AML-193 (cell line): ENCODE measurements at places on chromosomes 6 and 20.

GRCh38 chr6:137827977-137828810, 38.9 kb upstream of the TNFAIP3 start:
- DNase-seq: no peak

- peak; percentile 44 for DNase-seq
Observed at GRCh38 chr6:29887330-29887818, 55.0 kb upstream of the HLA-A start.

DNA sequence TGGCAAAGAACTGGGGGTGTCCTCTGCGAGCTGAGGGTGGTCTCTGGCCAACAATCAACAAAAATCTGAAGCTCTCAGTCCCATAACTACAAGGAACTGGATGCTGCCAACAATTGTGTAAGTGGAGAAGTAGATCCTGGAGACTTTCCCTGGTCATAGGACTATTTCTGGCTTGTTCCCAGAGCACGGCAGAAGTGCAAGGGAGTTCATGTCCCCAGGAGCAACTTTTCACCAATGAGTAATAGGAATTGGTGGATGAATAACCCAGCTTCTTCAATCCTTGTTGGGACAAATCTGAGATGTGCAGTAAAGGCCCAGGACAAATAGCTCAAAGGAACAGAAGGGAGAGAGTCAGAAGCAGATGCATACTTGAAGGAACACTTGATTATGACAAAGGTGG, 95.5 kb downstream of the QRSL1 start:
- no peak for DNase-seq

DNA sequence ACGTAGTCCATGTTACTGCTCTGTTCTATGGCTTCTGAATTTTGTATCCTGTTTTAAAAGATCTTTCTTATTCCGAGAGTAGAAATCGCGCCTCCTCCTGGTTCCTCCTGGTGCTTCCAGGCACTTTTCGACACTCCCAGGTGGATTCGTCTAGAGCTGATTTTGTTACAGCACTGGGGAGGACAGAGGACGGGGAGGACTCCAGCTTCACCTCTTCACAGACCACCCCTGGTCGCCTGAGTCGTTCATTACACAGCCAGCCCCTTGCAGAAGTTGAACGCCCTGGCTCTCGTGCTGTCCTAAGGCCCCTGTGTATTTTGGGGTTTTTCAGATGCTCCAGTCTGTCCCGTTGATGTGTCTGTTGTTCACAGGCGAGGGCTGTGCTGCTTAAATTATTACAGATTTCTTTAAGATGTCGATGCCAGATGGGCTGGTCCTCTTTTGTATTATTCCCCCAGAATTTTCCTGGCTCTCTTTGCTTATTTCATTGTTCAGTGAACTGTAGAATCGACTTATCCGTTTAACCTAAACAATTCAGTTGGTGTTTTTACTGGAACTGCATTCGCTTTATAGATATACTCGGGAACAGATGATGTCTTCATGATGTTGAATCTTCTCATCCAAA, 30.5 kb downstream of the COL20A1 start:
- no peak for DNase-seq

DNA sequence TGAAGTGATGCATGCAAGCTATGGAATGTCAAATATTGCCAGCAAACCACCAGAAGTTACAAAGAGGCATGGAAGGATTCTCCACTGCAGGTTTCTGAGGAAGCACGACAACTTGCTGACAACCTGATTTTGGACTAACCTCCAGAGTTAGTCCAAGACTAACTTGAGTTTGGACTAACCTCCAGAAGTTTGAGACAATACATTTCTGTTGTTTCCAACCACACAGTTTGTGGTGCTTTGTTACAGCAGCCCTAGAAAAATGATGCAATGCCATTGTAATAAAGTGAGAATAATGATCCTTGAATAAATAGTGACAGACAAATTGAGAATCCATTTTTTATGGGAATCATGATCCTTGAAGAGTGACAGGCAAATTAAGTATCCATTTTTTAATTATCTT, 169.9 kb upstream of the HDDC2 start:
- DNase-seq: no peak

- no peak for DNase-seq
Observed at GRCh38 chr6:100209323-100210136, 215.5 kb upstream of the MCHR2 start.

- DNase-seq: no peak
Observed at GRCh38 chr20:32514760-32515159, 70.4 kb downstream of the NOL4L start.

DNA sequence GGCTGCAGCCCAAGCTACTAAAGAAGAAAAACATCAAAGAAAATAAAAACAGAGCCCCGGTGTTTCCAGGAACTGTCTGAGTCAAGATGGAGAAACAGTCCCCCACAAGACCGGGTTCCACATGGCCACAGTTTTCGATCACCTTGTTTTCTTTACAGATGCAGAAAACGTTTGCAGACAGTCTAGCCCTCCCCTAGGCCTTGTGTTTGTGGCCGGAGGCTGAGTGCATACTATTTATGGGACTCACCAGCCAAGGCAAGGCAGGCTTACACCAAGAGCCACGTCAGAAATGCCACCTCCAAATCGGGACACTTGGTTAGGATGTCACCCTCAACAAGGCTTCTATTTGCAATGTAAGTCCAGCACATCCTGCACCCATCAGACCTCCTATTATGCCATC, 97.3 kb downstream of the BMP7 start:
- no peak for DNase-seq

- DNase-seq: peak; percentile 70
Observed at GRCh38 chr20:63740627-63741353, 1.2 kb downstream of the SLC2A4RG start.

GRCh38 chr6:4358414-4359107, 223.2 kb upstream of the ECI2 start:
- no peak for DNase-seq

DNA sequence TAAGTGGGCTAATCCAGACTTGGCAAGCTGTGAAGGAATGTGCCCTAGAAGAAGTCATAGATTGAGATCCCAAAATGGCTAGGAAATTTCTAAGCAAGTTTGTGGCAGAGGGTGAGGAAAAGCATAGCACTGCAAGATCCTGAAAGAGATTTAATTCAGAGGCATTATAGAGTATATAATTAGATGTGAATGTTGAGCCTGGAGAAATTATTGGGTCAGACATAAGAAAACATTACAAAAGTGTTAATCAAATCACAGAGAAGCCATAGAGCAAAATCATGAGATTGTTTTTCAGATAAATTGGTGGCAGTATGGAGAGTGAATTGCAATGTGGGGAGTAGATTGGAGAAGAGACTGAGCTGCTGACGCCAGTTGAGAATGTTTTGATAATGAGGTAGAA, 90.0 kb downstream of the CD2AP start:
- DNase-seq: no peak

- DNase-seq: no peak
Observed at GRCh38 chr6:15832841-15833240, 170.0 kb upstream of the DTNBP1 start.

DNA sequence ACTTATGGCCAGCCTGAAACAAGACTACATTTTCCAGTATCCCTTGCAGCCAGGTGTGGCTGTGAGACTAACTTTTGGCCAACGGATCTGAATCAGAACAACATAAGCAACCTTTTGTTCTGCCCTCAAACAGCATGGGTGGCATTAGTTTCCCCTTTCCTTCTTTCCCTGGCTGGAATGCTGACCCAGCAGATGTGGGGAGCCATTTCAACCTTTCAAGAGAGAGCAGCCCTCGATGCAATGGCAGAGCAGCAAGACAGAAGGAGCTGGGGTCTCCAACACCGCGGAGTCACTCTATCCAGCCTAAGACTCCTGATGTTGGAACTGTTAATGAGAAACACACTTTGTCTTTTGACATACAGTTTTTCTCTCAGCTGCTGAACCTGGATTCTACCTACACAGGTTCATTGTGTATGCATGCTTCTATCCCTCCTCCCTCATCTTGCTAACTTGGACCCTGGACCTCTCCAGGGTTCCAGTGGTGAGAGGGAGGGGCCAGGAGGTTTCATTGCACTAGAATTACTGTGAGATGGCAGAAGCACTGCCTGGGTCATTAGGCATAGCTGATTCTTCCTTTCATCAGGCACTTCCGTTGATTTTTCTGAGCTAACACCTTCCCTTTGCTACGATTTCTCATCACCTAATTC, 28.8 kb upstream of the DDR1 start:
- DNase-seq: no peak

DNA sequence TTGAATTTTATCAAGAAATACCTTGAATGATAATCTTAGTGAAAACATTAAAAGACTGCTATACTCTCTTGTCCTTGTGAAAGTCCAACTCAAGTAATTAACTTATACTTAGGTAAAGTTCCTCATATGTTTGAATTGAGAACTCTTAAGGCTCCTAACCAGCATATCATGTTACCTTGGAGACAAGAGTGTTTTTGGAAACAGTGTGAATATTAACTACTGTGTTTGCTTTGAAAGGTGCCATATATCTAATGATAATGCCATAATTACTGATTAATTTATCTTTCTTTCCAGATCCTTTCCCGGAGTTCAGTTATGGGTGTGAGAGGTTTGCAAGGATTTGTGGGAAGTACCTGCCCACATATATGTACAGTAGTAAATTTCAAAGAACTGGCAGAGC, 10.5 kb downstream of the FAM120B start:
- no peak for DNase-seq

GRCh38 chr20:1900321-1900801, 5.2 kb downstream of the SIRPA start:
- peak; percentile 34 for DNase-seq

GRCh38 chr6:110687326-110687725, 127.9 kb downstream of the CDK19 start:
- DNase-seq: no peak

DNA sequence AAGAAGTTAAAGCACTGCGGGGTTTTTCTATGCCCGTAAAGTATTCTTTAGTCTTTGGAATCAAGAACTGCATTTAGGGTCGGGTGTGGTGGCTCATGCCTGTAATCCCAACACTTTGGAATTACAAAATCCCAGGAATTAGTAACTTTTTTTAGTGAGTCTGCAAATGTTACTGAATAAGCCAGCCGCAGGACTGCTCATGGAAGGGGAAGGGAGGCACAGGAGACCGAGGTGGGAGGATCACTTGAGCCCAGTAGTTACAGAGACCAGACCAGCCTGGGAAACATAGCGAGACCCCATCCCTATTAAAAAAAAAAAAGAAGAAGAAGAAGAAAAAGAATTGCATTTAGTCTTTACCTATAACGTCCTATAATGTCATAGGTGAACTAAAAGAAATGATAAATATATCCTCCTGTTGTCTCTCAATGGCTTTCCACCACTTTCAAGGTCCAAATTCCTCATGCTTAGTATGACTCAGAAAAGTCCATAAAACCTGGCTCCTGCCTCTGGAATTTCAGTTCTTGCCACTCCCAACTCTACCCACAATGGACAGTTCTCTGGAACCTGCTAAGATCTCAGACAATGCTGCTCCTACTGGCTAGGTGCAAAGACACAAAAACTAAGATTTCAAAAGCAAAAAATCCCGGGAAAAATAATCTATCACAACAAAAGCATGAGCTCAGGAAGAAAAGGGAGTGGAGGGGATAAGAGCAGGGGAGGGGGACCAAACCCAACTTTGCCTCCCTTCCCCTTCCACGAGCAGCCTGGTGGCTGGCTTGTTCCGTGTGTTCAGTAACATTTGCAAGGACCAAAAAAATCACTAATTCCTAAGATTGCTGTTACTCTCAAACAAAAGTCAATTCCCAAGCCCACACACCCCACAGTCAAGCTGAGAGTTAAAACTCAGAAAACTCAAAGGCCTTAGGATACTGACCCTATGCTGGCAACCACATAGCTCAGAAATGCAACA, 39.0 kb downstream of the B4GALT5 start:
- no peak for DNase-seq

GRCh38 chr6:19994909-19995308, 157.7 kb downstream of the ID4 start:
- no peak for DNase-seq

- DNase-seq: peak; percentile 52
Observed at GRCh38 chr6:123316733-123317323, 319.9 kb downstream of the TRDN start.

DNA sequence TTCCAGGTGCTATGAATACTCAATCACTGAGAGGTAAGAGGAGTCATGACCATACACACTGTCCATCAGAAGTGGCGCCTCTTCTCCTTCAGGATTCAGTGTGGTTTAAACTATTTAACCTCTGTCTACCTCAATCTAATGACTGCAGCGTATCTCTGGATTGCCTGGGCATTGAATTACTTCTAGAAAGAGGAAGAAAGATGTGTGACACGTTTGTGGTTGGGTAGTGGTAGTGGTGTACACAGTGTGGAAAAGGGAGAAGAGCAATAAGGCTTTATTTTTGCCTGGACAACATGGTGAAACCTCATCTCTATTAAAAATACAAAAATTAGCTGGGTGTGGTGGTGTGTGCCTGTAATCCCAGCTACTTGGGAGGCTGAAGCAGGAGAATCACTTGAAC, 38.0 kb upstream of the ECHDC1 start:
- peak; percentile 61 for DNase-seq

DNA sequence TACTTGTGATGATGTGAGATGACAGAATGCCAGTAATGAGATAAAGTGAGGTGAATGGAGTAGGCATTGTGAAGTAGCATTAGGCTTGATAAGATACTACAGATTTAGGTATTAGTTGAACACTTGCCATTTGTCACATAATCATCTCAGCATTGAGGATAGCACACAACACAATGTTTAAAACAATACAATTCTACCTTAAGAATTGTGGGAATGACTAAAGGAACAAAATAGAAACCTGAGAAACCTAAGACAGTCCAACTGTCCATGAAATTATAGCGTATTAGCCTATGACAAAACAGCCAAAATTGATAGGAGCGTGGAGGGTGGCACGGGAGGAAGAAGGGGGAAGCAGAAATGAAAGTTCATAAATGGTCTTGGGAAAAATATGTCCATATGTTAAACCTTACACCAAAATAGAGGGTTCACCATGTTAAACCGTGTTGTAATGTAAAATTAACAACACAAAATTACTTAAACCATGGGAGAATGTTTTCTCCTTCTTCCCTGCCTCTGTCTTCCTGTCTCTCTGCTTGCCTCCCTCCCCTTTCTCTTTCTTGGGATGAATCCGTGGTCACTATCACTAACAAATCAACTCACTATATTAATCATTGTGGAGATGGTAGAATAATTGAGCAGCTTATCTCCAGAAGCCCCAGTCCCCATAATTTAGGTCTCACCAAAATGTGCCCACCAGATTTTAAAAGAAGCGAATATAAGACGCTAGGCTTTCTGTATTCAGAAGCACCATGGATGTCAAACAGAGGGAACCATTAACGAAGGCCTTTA, 33.0 kb upstream of the HFE start:
- DNase-seq: peak; percentile 74

- DNase-seq: peak; percentile 47
Observed at GRCh38 chr6:73969971-73970970, 274.3 kb downstream of the CD109 start.

GRCh38 chr20:50272030-50272723, 81.5 kb downstream of the CEBPB start:
- DNase-seq: peak; percentile 11

GRCh38 chr20:35122756-35123405, 24.3 kb downstream of the EDEM2 start:
- no peak for DNase-seq

- no peak for DNase-seq
Observed at GRCh38 chr20:40197691-40198090, 491.3 kb downstream of the MAFB start.

GRCh38 chr6:130466748-130467061, 100.9 kb downstream of the TMEM200A start:
- DNase-seq: no peak

GRCh38 chr6:28659250-28659566, 133.5 kb downstream of the GPX5 start:
- no peak for DNase-seq

GRCh38 chr6:84457276-84457675, 229.8 kb upstream of the CEP162 start:
- no peak for DNase-seq

GRCh38 chr6:159008656-159009288, 8.8 kb upstream of the RSPH3 start:
- DNase-seq: peak; percentile 71
